ENCODE measurements at places on chromosomes 4 and X.

GRCh38 chr4:145552181-145552822 is 66.9 kb upstream of the MMAA start:
- DNase-seq = no peak

GRCh38 chr4:7797330-7797729 is 142.3 kb downstream of the AFAP1 start:
- no peak for DNase-seq

- DNase-seq = peak; percentile 52
Observed at GRCh38 chrX:41293269-41293668, 40.7 kb upstream of the DDX3X start.

GRCh38 chrX:102712981-102713625 is 855 bp downstream of the GPRASP2 start:
- DNase-seq = no peak

GRCh38 chrX:123358457-123358856 is 174.4 kb downstream of the GRIA3 start:
- DNase-seq = no peak

- DNase-seq = no peak
Observed at GRCh38 chr4:85445050-85445639, 29.8 kb upstream of the ARHGAP24 start.

- DNase-seq = no peak
Observed at GRCh38 chrX:15598026-15598425, 2.7 kb downstream of the ACE2 start.

- peak; percentile 41 for DNase-seq
Observed at GRCh38 chrX:71998836-71999509, 88.3 kb downstream of the NHSL2 start.

GRCh38 chr4:39846120-39846519 is 131.6 kb downstream of the PDS5A start:
- no peak for DNase-seq

DNA sequence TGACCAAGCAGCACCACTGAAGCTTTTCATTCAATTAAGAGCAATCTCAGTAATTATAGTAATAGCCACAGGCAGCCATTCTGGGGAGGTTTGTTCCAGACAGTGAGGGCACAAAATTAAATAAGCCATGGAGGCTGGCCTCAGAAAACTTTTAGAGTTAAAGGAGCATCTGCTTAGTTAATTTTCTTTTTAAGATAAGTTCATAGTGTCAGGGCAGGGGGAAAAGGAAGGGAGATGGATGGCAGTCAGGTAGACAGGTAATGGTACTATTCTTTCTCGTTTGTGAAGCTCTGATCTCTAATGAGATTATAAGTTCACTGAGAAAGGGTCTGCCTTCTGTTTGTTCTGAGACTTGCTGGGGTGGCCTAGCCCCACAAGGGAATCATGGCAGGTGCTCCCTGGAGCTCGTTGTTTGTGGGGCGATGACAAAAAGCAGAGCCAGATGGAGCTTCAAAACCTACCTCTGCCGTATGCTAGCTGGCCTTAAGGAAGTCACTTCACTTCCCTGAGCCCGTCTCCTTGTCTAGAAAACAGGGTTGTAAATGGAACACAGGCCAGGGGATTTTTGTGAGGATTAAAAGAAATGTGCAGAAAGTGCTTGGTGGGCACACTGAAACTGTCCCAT is 44.6 kb upstream of the FGFBP2 start:
- DNase-seq = no peak

DNA sequence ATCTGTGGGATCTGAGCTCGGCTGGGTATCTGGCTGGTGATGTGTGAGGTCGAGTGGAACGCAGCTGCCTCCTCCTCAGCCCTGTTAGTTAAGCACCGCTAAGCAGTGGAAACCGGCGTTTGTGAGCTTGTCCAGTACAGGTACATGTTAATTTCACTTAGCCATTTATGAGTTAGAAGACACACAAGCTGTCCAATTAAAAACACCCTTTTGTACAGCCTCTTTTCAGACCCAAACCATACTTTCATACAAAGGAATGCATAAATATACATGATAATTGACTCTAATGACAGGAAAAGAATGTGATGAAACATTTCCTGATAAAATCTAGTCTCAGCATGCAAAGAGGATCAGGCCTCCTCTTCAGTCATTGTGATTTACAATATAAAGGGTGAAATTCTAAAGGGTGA is 163.6 kb upstream of the FAT1 start:
- DNase-seq = no peak

DNA sequence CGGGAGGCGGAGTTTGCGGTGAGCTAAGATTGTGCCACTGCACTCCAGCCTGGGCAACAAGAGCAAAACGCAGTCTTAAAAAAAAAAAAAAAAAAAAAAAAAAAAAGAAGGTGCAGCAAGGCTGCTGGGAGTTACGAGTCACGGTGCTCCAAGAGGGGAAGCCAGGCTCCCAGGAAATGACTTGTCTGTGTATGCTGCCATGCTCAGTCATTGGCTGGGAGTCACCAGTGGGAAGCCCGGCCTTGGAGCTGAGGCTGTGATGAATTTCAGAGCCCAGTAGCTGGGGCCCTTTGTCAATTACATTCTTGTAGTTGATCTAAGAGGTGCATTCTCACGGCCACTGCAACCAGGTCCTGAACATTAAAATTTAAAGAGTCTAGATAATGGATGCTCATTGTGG is 1105.1 kb upstream of the TENM3 start:
- DNase-seq = no peak

DNA sequence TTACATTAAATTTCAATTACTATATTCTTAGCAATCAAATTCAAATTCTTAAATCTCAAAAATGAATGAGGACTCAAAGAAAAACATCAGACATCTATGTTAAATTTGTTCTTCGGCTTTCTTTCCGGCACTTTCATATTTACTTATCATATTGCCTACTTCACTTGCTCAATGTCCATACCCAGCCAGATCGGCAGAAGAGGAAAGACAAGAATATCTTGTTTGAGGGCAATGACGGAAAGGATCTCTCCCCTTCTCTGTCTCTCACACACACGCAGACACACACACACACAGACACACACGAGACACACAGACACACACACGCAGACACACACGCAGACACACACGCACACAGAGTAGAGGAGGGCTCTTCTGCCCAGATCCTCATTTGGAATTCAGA is 13.2 kb upstream of the IRF2 start:
- no peak for DNase-seq

DNA sequence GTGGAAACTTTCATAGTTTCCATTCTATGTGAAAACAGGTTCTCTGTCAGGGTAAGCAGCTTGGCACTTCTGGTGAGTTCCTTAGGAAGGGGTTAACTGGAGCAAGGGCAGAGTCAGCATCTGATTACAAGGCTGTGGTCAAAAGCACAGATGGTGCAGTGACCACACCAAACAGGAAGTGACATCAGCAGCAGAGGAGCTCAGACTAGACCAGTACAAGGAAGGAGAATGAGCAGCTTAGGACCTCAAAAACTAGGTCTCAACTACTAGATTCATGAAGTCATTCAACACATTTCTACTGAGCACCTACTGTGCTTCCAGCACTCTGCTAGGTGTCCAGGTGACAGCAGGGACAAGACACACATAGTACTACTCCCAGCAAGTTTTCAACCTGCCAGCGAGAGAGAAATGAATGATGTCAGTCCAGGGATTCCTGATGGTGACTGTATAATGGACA is 130.2 kb downstream of the AMELX start:
- DNase-seq = peak; percentile 2

DNA sequence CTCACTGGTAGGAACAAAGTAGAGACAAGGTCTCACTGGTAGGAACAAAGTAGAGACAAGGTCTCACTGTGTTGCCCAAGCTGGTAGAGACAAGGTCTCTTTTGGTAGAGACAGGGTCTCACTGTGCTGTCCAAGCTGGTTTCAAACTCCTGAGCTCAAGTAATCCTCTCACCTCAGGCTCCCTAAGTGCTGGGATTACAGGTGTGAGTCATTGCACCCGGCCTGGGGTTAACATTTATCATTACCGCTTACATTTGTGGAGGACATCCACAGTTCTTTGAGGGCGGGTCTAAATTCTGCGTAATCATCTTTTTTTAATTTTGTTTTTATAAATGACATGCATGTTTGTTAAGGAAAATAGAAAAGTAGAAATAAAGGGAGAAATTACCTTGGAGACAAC is 12.0 kb downstream of the RAB33B start:
- DNase-seq = no peak

- no peak for DNase-seq
Observed at GRCh38 chrX:115913575-115913974, 257.0 kb upstream of the AGTR2 start.

GRCh38 chr4:133402616-133403015 is 253.5 kb downstream of the PCDH10 start:
- no peak for DNase-seq

DNA sequence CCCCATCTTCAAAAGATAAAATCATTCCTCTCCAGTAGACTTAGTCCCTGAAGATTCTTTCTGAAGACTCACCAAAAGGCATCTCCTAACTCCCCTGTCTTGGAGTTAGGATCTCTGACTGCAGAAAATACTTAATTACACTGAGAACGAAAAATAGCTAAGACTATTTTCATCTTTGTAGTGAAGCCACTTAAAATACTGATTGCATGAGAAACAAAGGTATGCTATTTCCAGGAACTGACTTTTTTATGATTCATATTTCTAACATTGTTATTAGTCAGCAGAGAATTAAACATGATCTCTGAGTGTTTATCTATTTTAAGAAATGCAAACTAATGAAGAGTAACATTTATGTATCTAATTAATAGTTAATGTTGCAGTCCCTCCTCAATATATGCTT is 71.8 kb upstream of the NR3C2 start:
- DNase-seq = no peak

- DNase-seq = no peak
Observed at GRCh38 chr4:173577963-173578362, 47.9 kb upstream of the HAND2 start.

GRCh38 chrX:42857766-42858165 is 79.8 kb upstream of the PPP1R2C start:
- DNase-seq = no peak

DNA sequence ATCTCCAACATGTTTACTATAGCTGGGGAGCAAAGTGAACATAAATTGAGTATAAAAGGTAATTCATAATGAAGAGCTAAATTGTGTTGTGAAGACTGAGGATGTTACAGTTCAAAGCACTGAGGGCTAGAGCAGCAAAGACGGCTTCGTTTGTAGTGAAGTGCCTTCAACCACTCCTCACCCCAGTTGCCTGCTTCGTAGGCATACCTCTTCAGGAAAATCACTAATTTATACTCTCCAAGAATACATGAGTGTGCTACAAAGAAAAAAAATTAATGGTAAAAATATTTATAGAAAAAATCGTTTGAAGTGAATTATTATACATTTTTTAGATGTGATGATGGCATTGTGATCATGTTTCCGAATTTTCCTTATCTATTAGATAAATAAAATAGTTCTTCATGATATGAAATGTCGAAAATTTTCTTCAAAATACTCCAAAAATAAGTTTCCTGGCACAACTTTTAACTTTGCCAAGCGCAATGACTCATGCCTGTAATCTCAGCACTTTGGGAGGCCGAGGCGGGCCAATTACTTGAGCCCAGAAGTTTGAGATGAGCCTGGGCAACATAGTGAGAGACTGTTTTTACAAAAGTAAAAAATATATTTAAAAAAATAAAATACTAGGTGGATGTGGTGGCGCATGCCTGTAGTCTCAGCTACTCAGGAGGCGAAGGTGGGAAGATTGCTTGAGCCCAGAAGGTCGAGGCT is 41.6 kb downstream of the ZFP42 start:
- DNase-seq = no peak

DNA sequence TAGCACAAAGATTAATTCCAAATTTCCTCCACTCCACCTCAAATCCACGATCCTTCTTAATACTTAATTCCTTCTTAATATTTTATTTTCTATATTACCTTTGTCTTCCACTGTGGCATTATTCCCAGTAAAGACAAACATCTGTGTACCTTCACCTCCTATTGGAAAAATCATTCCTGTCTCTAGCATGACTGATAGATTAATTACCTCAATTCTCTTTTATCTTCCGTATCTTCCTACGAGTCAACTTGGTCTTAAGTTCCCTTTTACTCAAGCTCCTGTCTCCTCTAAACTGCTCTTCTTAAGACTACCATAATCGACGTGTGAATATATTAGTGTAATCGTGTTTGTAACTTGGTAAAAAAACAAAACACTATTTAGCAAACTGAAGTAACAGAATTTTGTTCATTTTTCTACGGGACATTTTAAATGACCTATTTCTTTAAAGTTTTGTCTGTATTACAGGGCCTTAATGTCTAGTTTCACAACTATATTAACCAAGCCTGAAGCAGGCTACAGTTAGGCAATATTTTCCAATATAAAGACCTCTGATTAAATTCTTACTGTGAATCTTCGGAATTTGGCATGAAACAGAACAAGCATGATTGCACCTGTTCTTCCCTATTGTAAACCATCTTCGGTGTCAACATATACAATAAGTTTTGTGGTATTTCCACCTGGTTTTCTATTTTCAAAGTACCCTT is 1.1 kb upstream of the USP38 start:
- peak; percentile 76 for DNase-seq

GRCh38 chr4:123867910-123868587 is 471.5 kb downstream of the SPRY1 start:
- no peak for DNase-seq

DNA sequence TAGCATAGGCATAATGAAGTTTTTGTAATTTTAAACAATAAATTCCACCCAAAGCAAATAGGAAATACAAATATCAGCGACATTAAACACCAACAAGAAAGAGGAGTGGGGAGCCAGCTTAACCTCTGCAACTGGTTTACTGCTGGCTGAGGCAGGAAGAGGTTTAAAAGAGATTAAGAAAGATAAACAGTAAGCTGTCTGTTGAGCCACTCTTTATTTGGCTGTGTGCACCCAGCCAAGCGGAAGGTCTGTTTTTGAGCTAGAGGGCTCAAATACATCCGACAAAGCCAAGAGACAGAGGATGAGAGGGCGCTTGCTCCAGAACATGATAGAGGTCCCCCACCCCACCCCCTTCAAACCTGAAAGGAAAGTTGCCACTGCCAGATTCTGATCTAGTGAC is 191.4 kb downstream of the MGST2 start:
- no peak for DNase-seq

Data from Kasumi-1 (cell line).